Stimulated activated CD4-positive, alpha-beta T cell treated with anti-CD3 and anti-CD28 coated beads, Interleukin-2, amount 100 ng/mL, for 48 hours (primary cell): ENCODE measurements at places on chromosomes 16 and 17.

DNA sequence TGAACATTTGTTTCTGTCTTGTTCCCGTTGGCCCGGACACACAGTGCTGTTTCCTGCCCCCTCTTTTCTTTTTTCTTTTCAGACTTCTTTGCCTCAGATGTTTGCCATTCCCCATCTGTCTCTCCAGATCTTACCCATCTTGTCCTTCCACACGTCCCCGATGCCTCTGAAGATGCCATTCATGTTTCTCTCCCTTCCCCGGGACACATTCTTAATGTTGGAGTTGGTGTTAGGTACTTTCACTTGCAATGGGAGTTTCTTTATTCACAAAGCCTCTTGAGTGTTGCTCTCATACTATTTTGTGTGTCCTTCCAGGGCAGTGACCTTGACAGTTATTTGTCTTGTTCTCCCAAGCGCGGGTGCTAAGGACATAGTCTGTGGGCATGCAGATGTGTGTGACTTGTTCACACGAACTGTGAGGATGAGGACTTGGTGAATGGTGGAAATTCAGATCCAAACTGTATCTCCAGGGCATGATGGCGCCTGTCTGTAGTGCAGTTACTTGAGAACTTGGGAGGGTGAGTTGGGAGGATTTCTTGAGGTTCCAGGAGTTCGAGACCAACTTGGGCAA lies 8.3 kb downstream of the SEC14L1 start:
- no peak for DNase-seq

- peak; percentile 53 for DNase-seq
These were observed 40.0 kb upstream of the CCR7 start for GRCh38 chr17:40605306-40605705.

DNA sequence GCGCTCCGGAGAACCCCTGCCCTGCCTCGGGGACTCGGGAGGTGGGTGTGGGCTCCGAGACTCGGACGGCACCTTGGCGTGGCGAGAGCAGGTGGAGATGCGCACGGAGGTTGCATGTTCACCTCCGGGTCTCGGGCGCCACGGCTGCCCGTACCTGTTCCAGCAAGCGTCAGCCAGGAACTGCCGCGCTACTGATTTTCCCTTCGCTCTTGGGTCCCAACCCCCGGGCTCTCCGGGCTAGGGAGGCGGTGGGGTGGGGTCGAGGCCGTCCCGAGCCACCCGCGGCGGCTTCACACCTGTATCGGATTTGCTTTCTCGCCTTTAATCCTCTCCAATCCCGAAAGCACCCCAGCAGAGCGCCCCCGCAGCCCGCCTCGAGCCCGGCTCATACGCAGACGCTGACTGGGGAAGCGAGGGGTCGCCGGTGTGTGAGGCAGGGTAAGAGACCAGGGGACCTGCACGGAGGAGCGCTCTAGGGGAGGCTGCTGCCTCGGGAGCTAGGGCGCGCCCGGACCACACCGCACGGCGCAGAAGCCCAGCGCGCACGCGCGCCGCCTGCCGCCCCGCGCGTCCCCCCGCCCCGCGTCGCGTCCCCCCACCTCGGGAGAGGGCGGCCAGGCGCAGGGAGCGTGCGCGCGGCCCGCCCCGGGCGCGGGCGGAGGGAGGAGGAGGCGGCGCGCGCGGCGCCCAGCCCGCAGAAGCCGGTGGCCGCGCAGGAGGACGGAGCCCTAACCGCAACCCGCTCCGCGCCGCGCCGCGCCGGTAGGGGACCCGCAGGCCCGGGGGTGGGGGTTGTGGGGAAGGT lies at the start of gene DUSP14:
Gene DUSP14 (plus strand): TSS at position 695 of the 805 bp plus-strand sequence. CDS start 22,382 bp downstream, outside the sequence.
- DNase-seq: peak; percentile 60

DNA sequence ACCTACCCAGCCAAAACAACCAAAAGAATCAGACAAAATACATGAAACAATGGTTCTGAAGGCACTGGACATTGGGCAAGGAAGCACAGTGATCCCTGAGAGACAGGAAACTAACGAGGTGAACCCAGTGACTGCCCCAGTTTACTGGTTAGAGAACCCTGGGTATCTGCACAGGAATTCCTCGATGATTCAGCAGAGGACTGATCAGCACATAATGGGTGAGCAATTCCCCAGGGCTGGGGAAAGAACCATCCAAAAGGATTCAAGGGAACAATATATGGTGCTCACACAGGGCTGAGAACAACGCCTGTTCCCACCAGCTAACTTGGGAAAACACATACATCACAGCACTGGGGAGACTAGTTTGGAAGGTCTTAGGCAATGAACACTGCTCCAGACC lies 167.2 kb downstream of the PARN start:
- no peak for DNase-seq

GRCh38 chr17:3647769-3648555 lies 11.4 kb downstream of the CTNS start:
- DNase-seq: peak; percentile 43

DNA sequence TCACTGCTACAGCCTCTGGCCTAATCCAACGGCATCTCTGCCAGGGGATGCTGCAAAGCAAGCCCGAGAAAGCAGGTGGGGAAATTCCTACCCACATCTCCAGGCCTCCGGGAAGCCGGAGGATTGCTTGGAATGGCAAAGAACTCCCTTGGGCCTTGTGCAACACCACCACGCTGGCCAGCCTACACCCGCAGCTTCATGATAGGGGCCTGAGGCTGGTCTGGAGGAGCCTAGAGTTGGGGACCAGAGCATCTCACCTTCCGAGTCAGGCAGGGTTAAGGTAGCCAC lies 20.3 kb downstream of the GGA3 start:
- no peak for DNase-seq

- DNase-seq: no peak
These were observed 5.7 kb upstream of the BANP start for GRCh38 chr16:87945351-87946042.

- DNase-seq: no peak
These were observed 174.6 kb upstream of the RPH3AL start for GRCh38 chr17:527247-527646.

DNA sequence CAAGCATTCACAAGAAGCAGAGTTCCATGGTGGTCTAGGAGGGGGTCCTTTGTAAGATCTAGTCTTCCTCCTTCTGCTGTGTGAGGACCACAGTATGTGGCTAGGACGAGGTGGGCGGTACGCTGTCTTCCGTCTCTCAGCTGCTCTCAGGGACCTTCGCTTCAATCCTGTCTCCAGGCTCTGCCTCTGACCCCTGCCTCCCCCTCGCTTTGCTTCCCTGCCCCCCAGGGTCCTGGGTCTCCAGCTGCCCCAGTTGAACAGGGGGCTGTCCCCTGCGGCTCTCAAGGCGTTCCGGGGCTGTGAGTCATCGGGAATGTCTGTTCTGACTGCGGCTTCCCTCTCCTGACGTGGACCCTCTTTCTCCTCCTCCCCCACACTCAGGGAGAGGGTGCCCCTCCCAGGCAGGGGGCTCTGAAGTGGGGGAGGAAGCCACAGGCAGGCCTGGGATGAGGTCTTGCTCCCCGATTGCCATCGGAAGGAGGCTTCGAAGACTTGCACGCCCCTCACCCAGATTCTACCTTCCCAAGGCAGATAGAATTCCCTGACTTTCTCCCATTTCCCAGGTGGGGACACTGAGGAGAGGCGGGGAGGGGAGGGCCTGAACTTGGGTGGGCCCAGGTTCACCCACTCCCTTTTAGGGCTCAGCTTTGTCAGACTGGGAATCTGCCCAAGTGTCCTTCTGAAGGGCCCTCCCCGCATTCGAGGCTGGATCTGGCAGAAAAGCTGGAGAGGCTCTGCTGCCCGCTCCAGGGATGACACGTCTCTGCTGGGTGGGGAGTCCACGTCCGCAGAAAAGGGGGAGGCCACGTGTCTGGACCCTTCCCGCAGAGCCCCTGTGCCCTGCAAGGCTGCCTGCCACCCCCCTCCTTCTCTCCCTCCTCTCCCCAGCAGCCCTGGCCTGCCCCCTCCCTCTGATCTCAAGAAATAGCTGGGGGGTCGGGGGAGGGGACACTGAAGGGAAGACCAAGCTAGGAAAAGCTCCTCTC lies 9.1 kb upstream of the COL1A1 start:
- DNase-seq: no peak

- DNase-seq: no peak
These were observed 93.0 kb upstream of the NETO2 start for GRCh38 chr16:47236716-47237115.
